Kasumi-1 (cell line): ENCODE measurements at places on chromosomes 11 and 22.

DNA sequence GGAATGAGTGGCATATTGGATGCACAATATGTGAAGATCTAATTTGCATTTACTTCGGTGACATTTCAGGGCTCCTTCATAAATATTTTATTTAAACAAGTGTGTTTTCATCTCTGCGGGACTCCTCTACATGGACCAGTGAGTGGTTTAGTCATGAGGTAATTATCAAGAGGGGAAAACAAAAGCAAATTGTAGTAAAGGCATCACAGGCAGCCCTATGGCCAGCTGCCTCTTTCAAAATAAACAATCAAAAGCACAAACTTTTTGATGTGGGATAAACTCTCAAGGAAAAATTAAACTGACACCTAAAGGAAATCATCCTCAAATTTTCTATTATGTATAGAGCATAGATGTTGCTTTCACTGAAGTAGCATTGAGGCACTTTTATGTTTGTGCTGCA lies 6.0 kb downstream of the SYT9 start:
- no peak for DNase-seq

GRCh38 chr22:40241200-40241763 lies 63.6 kb downstream of the TNRC6B start:
- no peak for DNase-seq

GRCh38 chr11:46335890-46336562 lies 11.2 kb upstream of the DGKZ start:
- DNase-seq: no peak

GRCh38 chr11:623999-624704 lies 603 bp downstream of the CDHR5 start:
- DNase-seq: no peak

DNA sequence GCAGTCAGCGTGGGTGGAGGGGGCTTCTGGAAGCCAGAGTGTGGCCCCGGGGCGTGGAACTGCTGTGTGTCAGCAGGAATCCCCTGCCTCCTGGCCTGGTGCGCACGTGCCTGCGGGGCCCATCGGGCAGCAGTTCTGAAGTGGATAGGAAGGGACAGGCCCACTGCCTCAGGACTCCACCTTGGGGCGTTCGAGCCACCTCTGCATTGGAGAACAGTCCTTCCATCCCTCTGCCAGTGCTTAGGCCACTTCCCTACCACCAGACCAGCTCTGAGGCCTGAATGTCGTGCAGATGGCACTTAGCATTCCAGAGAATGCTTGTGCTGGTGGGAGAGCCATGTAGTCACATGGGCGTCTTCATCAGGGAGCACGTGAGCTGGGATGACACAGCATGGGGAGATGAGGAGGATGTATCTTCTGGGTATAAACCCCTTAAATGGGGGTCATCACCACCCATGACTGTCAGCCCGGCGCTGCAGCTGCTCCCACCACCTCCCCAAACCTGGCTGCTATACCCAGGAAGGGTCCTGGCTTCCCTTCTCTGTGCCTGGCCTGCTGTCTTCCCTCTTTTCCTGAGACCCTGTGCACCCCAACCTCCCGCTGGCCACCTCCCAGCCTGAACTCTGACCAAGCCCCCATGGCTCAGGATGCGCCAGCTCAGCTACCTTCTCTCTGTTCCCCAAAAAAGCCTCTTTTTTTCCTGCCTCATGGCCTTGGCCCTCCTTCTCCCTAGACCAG lies 9.7 kb downstream of the INCENP start:
- DNase-seq: no peak

- no peak for DNase-seq
These were observed 37.6 kb upstream of the THY1 start for GRCh38 chr11:119460582-119460981.

GRCh38 chr11:36748836-36749235 lies 150.8 kb upstream of the RAG2 start:
- no peak for DNase-seq

GRCh38 chr11:16606784-16607674 lies 131.4 kb upstream of the C11orf58 start:
- no peak for DNase-seq

- DNase-seq: no peak
These were observed 33.4 kb upstream of the ISX start for GRCh38 chr22:35032571-35032970.

DNA sequence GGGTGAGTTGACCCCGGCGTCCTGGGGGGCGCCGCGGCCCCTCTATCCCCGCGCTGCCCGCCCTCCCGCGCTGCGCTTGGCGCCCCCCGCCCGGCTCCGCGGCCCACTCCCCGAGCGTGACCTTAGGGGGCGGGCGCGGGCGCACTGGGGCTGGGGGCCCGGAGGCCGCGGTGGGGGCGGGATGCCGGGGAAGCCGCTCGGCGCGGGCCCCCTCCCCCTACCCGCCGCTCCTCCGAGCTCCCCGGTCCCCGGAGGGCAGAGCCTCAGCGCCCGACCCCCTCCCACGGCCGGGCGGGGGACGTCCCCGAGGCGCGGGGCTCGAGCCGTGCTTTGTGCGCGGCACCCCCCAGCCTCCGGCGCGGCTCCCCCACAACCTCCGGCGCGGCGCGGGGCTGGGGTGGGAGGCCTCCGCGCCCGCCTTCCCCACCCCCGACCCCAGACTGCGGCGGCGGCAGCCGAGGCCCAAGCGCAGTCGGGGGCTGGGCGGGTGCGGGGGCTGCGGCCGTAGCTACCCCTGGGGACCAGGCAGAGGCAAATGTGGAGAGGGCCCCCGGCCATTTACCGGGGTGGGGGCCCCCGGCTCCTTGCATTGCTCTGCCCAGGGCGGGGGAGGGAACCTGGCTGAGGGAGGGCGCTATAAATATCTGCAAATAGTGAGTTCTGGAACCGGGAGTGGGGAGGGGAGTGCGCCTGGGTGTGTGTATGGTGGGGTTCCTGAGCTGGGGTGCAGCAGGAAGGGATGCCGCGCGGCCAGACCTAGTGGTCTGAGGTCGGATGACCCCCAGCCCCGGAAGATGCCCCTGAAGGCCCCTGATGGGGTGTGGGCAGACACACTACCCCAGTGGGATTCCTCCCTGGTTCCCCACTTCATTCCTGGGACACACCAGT lies 988 bp downstream of the MGAT3 start:
- DNase-seq: no peak

GRCh38 chr11:91394073-91394726 lies 830.4 kb upstream of the FAT3 start:
- no peak for DNase-seq

DNA sequence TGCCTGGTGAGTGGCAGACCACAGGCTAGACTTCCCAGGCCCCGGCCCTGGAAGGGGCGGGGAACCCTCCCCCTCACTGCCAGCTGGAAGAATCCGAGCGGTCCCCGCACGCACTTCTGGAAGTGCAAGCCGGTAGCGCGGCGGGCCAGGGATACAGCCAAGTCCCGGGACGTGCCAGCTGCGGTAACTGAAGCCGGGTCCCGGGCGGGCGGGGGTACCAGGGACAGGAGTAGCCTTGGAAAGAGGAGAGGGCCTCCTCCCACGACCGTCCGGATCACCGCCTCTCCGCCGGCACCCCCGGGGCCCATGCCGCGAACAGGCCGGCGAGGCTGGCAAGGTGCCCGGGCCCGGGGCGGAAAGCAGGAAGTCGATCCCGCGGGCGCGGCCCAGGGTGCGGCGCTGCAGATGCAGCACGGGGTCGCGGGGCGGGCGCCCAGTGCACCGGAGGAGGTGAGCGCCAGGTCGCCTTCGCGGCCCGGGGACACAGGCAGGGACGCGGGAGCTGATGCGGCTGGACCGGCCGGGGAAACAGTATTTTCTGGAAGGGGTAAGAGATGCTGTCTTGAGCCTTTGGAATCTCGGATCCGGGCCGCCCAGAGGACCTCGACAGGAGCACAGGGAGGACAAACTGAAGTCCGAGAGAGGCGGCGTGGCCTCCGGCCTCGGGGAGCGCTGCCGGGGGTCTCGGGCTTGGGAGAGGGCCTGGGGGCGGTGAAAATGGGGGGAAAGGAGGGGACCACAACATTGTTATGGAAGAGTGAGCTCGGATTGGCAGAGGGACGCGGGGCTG lies 783 bp upstream of the SLC35C1 start:
- peak; percentile 38 for DNase-seq

DNA sequence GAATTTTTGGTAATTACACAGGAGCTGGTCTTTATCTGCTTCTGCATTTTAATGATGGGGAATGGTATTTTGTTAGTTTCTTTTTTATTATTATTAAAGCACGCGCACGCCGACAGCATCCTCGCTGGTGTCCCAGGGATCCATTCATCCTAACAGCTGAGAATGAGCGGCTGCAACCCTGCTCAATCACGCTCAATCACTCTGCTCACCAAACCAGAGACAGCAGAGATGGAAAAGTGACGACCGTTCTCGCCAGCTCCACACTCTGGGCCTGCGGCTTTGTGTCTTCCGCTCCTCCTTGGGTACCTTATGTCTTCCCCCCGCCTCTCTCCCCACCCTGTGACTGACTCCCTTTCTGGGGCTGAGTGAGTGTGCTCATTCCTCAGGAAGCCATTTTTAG lies 84.5 kb downstream of the DSCAML1 start:
- DNase-seq: no peak

DNA sequence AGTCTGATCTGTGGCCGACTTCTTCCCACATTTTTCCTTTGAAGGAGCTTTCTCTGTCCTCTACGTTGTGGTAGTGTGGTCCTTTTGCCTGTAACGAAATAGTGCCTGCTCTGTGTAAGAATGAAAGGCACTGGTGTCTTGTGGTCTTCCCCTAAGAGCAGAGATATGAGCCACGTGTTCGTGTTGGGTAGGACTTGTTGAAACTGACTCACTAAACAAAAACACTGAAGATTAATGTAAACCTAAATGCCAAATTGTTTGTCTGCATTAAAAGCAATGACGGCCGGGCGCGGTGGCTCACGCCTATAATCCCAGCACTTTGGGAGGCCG lies 10.1 kb upstream of the RPS3 start:
- no peak for DNase-seq

DNA sequence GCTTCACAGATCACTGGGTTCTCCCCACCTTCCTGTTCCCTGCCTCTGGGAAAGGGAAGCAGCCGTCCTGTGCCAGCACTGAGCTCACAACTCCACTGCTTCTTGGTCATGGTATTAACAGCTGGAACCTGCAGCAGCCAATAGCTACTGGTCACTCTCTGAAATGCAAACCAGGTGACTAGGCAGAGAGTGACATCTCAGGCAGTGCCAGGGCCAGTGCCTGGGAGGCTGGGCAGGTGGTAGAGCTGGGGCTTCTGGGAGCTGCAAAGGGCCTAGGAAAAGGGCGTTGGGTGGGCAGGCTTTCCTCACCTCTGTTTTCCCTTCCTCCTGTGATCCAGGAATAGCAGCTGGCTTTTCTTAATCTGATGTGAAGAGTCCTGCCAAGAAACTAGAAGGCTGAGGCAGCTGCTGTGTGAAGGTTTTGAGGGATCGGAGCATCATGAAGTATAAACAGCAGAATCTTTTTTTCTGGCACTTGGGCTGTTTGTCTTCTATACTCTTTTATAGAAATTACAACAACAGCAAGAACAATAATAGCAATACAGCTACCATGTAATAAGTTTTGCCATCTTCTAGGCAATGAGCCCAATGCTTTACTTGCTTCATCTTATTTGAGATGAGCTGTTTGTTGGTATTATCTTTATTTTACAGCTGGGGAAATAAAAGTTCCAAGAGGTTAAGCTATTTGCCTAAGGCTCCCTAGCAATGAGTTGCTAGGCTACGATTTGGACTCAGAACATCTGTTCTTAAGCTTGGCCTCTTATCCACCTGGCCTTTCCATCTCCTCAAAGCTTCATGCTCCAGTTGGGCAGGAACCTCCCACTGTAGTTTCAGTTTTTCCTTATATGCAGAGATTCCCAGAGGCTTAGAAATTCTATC lies 22.0 kb upstream of the CD44 start:
- no peak for DNase-seq

DNA sequence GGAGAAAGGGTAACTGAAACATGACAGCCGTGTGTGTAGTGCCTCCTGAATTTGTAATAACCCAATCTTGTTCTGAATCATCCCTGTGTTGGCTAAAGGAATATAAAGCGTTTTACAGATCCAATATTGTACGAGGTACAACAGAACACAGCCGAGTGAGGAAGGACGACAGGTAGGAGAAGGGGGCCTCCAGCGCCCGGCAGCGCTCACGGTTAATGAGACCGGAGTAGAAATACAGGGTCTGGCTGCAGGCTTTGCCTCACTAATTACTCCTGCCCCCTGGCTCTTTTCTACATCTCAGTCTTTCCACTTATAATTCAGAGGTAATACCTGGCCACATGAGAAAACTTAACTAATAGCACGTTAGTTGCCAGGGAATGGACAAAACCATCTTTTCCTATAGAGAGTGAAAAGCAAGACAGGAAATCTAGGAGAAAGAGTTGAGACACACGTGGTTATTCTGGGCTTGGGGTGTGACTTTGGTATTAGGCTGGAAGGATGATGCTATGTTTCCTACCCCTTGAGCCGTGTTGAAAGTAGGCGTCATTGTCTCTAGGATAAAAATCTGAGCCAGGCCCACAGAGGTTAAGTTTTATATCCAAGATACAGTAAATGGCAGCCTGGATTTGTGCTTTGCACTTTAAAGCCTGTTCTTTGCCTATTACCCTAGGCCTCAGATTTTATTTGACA lies 54.1 kb downstream of the GRIK4 start:
- DNase-seq: no peak

DNA sequence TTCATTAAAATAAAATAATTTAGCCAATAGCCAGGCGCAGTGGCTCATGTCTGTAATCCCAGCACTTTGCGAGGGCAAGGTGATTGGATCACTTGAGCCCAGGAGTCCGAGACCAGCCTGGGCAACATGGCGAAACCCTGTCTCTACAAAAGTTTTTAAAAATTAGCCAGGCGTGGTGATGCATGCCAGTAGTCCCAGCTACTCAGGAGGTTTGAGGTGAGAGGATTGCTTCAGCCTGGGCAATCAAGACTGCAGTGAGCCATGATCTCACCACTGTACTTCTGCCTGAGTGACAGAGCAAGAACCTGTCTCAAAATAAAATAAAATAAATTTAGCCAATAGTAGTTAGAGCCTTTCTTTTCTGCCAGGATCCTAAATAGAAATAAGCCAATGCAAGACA lies 12.2 kb downstream of the HPS5 start:
- no peak for DNase-seq

GRCh38 chr11:2106583-2107209 lies 32.5 kb downstream of the IGF2 start:
- no peak for DNase-seq

- no peak for DNase-seq
These were observed 682.8 kb downstream of the TBC1D22A start for GRCh38 chr22:47445212-47445611.

DNA sequence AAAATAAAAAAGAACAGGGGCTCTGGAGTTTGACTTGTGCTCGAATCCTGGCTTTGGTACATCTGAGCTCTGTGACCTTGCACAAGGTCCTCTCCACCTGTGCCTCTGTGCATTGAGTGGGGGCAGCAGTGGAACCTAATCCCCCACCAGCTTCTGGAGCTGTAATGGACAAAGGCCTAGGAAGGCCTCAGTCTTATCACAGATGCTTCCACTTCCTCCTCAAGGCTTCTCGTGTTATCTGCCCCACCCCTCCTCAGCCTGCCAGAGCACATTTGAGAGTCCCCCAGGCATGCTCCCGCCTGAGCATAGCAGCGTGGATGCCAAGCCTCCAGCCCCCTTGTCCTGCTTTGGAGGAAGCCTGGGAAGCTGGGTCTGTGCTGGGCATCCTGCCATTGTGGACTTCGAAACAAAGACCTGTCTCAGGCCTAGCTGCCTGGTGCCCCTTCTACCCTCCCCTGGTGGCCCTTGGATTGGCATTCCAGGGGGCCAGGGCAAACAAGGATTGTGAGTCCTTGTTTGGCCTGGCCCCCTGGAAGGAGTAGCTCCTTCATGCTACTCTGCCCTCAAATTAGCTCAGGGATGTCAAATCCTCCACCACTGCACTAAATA lies 15.0 kb downstream of the SLC35E4 start:
- no peak for DNase-seq
